Skeletal muscle cell (primary cell): ENCODE measurements at places on chromosomes 16 and 17.

DNA sequence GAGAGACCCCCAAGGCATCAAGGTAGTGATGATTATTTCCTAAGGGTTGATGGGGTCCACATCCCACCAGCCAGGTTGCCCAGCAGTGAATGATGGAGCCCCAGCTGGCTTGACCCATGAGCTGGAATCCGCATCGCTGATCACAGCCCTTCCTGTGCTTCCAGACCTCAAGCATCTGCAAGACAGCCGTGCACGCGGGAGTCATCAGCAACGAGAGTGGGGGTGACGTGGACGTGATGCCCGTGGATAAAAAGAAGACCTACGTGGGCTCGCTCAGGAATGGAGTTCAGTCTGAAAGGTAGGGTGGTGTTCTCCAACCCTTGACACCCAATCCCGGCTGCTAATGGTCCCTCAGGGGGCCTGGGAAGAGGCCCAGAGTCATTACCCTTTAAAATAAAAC is 69.3 kb downstream of the CRISPLD2 start:
- DNase-seq, result no peak

GRCh38 chr16:1496464-1496863 is 3.3 kb downstream of the TELO2 start:
- no peak for DNase-seq

DNA sequence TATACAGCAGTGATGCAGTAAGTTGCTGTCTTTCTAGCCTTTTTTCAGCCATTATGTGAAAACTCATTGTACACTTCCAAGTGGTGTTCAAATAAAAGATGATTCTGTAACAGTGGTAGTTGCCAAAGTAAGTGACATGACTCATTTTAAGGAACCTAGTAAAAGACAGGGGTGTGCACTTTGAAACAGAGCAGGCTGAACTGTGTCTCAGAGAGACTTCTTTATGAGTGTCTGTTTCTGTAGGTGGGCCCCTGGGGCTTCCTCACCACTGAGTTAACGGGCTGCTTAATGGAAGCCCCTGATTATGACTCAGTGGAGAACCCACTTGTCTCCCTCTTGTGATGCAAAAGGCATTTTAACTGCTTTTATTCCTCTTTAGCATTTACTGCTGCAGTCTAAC is 147.3 kb downstream of the PCTP start:
- no peak for DNase-seq

- no peak for DNase-seq
These were observed 18.0 kb downstream of the FLYWCH1 start for GRCh38 chr16:2929693-2930092.

DNA sequence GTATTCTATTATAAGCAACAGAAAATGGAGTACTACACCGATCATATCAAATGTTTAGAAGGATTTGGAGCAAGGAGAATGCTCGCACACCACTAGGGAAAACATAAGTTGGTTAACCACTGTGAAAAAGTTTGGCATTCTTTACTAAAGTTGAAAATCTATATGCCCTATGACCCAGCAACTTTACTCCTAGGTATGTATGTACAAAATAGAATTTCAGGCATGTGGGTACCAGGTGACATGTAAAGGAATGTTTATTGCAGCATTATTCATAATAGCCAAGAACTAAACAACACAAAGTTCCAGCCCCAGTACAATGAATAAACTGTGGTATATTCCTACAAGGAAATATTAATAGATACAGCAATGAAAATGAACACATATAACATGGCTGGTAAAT is 5.8 kb upstream of the HBZ start:
- no peak for DNase-seq

- DNase-seq, result no peak
These were observed 220.7 kb downstream of the ENGASE start for GRCh38 chr17:79295307-79295706.

GRCh38 chr17:8142887-8143580 is 9.2 kb downstream of the PER1 start:
- DNase-seq, result no peak

GRCh38 chr17:7048968-7049367 is 5.1 kb upstream of the SLC16A11 start:
- DNase-seq, result no peak

DNA sequence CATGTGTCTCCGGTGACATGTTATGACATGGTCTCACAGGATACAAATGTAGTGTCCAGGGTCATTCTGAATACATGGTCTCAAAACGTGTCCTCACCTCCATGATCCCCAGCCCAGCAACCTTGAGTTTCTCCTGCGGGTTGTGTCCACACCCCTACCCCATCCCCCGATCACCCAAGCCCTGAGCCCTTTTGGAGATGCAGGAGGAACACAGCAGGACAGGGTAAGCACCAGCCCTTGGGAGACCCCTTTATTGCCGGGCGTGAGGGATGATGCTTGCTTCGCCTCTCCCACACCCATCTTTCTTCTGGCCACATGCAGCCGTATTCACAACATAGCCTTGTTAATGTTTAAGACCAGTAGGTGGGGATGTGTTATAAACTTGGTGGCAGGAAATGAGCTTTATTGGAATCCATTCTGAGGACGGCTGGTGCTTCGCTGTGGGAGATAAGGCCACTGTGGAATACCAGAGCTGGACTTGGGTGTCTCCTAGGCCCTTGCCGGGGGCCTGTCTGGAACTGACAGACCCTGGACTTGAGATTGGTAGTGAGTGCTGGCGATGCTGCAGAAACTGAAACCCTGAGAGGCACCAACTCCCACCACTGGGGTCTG is 5.5 kb downstream of the TMEM132E start:
- no peak for DNase-seq

GRCh38 chr16:17330044-17330443 is 140.7 kb downstream of the XYLT1 start:
- DNase-seq, result no peak

DNA sequence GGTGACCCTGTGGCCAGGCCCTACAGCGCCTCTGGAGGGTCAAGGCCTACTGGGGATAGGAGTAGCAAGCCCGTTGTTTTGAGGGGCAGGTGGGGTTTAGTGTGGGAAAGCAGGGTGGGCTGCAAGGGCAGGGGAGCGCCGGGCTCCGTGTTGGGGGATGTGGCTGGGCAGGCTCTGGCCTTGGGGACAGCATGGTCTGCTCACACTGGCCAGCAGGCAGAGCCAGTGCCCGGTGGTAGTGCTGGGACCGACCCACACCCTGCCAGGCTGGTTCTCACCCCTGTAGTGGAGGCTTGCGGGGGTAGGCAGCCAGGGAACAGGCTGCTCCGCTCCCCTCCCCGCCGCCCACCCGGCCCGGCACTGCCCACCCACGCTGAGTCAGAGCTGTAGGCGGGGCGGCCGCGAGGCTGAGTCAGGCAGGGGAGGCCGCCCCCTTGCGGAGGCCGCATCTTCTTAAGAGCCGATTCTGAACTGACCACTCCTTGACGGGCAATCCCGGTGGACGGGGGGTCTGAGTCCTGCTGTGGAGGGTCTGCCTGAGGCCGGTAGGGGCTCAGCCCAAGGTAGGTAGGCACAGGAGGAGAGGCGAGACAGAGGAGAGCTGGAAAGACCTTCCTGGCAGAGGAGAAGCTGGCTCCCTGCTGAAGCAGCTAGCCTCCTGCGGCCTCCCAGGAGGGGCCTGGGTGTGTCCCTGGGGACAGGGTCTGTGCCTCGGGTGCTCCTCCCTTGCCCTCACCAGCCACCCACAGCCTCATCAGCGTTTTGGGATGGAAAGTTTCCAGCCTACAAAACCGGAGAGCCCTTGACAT is 62.4 kb downstream of the BAIAP2 start:
- peak; percentile 57 for DNase-seq

DNA sequence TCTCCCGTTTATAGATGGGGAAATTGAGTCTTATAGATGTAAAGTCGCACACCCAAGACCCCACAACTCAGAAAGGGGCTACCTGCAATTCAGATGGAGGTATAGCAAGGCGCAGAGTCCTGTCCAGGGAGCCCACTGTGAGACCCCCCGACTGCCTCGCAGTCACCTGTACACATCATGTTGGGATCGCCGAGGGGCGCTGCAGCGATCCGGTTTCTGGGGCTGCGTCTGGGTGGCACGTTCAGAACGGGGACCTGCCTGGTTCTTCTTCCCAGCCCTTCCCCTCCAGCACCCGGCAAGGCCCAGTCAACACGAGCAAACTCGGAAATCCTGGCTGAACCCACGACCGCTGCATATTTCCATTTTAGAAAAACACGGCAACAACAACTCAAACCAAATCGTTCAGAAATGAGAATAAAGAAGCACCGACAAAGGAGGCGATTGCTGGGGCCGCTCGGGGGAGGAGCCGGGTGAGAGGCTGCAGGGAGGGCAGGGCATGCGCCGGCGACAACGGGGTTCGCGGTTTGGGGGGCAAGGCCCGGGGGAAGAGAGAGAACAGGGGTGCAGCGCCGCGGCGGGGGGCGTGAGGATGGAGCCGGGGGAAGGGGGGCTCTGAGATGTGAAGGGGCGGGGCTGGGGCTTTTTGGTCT is 643 bp downstream of the HSDL1 start:
- no peak for DNase-seq

DNA sequence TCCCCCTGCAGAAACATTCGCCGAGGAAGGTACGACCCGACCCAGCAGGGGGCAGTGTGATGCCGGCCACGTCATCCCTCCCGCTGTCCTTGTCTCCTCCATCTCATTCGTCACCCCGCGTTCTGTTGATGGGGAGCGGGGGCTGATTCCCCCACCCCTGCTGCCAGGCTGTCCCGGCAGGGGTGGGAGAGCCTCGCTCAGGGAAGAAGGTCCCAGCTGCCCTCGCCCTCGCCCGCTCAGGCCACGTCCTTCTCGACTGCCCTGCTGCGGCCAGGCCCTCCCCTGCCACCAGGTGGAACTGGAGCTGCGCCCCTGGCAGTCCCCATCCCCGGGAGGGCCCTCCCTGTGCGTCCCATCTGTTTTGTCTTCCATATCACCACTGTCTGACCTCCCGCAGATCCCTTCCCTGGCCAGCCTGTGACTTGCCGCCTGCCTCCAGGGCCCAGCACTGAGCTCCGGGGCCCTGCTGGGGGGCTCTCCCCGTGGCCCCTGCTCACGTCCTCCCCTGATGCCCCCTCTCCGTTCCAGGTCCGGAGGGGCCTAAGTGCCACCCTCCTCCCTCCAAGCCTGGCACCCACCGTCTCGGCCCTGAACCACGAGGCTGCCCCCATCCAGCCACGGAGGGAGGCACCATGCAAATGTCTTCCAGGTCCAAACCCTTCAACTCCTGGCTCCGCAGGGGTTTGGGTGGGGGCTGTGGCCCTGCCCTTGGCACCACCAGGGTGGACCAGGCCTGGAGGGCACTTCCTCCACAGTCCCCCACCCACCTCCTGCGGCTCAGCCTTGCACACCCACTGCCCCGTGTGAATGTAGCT is 20.6 kb downstream of the ADAM11 start:
- peak; percentile 31 for DNase-seq

DNA sequence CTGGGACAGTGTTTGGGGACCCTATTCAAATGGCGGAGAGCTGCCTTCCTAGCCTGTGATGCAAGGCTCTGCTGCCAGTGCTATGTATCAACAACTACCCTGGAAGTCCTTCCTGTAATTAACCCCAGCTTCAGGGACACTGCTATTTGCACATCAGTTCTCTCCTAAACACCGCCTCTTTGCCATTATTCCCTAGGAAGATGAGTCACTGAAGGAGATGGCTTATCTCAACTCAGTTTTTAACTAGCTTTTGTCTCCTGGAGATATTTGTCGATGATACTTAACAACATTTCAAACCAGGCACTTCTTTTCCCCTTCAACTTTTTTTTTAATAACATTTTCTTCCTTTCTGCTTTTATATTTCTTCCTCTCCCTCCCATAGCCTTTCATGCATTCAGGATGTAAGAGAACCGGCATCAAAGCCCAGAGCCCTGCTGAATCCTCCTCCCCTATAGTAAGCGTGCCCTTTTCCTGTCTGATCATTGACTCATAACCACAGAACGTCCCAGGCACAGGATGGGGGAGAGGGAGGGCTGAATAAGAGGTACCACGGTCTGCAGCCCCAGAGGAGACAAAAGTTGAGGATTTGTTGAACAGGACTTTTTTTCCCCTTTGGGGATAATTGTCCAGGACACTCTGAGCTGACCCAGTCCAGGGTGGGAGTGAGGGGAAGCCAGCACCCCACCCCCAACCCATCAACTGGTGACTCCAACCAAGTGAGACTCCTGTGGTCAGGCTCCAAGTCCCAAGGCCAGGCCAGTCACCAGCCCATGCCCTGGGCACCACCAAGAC is 387.8 kb upstream of the SALL1 start:
- peak; percentile 94 for DNase-seq

- no peak for DNase-seq
These were observed 42.7 kb downstream of the PLXDC1 start for GRCh38 chr17:39108461-39109375.

DNA sequence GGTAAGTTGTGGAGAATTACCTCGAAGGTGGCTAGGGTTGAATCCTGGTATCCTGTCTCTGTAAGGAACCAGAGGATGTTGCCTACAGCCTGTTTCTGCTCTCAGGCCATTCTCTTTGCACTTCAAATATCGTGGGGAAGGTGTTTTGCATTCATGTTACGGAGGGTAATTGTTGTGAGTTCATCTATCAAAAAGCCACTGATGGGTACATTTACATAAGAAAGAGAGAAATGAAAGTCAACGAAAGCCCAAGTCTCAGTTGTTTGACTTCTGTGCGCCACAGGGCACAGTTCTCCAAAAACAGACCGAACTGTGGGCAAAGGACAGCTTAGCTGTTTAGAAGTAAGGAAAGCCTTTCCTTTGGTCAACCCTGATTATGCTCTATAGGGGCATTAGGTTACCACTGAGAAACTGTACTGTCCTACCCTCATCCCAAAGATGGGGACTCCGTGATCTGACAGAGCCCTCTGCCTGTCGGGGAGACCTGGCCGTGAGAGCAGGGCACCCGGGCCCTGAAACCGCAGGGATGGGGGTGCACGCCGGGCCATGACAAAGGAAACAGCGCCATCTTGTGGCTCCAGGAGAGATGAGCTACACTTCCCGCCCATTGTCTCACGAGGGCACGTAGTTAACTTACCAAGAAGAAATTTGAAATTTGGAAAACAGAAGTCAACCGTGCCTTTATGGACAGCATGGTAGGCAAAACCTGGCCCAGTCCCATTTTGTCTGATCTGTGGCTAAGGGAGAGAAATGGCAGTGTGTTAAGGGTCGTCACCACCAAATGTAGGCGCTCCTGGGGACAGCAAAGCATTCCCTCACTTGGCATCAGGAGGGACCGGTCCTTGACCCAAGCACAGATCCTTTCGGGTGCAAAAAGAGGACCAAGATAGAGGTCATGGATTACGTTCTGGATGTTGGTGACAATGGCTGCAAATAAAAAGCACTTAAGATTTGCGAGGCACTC is 74.5 kb upstream of the DYNLRB2 start:
- peak; percentile 10 for DNase-seq

- no peak for DNase-seq
These were observed 4.6 kb downstream of the TMUB2 start for GRCh38 chr17:44191369-44191768.

GRCh38 chr16:10970065-10970464 is 25.7 kb downstream of the CLEC16A start:
- DNase-seq, result no peak

GRCh38 chr17:48113201-48113676 is 5.7 kb downstream of the SNX11 start:
- no peak for DNase-seq

GRCh38 chr16:69932228-69932627 is 18.9 kb upstream of the CLEC18A start:
- no peak for DNase-seq
